ENCODE measurements at places on chromosomes 2 and 18.

GRCh38 chr2:54528311-54528955, 72.3 kb downstream of the SPTBN1 start:
- DNase-seq: no peak

DNA sequence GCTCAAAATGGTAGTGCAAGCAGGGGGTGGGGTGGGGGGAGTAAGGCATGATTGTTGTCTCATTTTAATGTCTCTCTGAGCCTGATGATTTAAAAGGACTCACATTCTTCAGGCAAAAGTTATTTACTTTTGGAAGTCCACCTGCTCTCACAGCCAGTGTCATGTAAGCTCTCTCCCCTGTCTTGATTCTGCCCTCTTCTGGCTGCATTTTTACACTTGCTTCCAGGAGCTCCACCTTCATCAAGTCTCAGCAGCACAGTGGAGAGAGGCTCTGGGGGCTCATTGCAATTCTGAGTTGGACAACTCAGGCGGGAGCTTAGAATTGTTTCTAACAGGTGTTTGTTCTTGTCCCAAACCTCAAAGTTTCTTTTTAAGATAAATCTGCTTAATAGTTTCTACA, 39.2 kb downstream of the GNAL start:
- peak; percentile 28 for DNase-seq

DNA sequence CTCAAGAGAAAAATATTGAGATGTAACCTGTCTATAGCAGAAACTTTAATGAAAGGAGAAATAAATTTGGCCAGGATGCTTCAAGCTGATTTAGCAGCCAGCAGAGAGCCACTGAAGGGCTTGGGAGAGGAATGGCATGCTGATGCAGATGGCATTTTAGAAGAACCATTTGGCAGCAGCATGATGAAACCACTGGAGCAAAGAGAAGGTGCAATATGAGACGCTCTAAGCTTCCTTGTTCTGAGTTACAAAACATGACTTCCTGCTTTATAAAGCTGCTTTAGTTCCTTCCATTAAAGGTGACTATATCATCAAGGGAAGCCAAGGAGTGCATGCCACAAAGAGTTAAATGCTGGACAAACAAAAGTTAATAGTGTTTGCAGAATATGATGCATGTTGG, 189.7 kb downstream of the PID1 start:
- DNase-seq: no peak

GRCh38 chr2:239937866-239938640, 87.1 kb downstream of the NDUFA10 start:
- no peak for DNase-seq

DNA sequence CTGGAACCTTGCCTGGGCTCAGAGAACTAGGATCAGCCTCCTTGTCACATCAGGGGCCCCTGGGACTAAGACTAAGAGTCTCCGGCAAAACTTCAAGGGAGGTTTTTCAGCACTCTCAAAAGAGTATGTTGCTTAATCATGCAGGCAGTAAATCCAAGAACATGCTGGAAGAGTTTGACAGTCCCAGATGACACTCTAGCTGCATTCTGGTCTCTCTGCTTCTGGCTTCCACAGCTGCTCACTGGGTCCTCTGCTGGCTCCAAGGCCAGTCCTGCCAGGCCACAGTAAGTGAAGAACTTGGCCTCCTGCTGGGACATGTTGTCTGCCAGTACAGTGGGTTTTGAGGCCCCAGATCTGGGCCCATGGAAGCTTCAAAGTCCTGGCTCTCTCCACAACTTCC, 45.2 kb upstream of the IL1RL1 start:
- no peak for DNase-seq

- no peak for DNase-seq
Observed at GRCh38 chr2:60275958-60276357, 277.5 kb downstream of the BCL11A start.

DNA sequence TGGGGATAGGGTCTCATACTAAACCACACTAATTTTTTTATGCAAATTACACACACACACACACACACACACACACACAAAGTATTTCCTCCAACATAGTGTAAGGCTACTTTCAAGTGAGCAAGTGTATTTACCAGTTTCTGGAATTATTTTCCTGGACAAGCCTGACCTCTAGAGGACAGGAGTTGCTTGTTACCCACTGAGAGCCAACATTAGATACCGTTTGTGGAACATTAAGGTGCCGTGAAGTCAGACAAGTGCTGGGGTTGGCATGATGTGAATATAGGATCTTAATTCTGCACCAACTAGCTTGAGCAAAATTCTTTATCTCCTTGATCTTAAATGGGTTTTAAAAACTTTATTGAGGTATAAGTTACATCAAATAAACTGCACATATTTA, 39.3 kb upstream of the SERPINB2 start:
- peak; percentile 70 for DNase-seq

GRCh38 chr2:241218131-241219029, 29.9 kb downstream of the ANO7 start:
- DNase-seq: peak; percentile 82

GRCh38 chr2:216430811-216431530, 18.7 kb downstream of the SMARCAL1 start:
- DNase-seq: no peak

DNA sequence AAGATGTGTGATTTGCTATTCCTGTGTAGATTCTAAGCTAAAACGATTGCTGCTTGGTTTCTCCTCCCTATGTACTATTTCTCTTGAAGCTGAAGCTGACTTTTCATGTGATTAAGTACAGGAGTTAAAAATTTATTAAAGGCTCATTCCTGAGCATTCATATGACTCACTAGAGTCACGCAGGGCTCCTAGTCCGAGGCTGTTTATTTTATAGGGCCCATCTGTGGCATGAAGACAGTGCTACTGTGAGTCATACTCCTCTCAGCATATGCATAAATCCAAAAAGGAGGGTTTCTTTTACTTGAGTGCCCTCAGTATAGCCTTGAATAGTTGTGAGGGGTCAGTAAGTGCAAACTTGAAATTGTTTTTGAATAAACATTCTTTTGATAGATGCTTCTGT, 378.8 kb downstream of the PTPRM start:
- DNase-seq: peak; percentile 30

DNA sequence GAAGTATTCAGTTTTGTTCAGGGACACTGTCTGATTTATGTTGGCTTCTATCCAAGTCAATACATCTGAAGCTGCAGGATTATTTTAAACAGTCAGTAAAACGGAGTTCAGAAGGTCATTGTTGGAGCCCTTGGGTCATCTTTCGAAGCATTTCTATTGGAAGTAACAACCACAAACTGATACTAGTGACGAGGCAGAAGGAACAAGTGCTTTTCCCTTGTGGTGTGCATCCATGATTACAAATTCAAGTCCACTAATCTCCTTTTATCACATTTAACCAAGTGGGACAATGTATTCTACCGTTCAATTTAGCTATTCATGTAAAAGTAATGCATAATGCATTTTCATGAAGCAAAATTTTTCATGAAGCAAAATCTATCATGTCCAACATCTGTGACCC, 76.9 kb downstream of the CD226 start:
- no peak for DNase-seq

GRCh38 chr2:232389327-232389726, 10.8 kb downstream of the ALPP start:
- no peak for DNase-seq

DNA sequence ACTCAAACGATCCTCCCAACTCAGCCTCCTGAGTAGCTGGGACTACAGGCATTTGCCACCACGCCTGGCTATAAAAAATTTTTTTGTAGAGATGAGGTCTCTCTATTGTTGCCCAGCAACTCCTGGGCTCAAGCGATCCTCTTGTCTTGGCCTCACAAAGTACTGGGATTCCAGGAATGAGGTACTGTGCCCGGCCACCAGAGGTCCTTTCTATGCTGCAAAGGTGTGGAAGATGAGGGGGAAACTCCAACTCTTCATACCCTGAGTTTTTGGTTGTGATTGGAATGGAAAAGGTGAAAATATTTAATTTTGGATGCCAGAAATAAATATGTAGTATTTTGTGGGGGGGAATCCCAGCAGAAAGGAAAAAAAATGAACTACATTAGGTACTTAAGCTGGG, 36.0 kb downstream of the MRPL33 start:
- DNase-seq: peak; percentile 18

- no peak for DNase-seq
Observed at GRCh38 chr2:197713271-197713670, 8.1 kb downstream of the MARS2 start.

DNA sequence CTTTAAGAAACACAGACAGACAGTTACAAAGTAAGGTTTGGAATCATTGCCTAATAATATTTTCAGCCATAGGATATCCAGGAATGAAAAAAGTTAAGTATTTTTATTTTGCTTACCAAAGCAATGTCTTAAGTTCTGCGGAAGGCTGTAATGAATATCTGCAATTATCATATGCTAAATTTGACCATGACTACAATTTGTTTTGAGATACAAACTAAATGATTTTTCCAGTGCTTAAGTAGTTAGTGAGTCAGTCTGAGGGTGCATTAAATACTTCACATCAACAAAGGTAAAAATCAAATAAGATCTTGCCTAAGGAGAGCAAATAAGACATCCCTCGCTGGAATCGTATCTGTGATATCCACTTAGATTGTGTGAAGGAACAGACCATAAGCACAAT, 250.0 kb downstream of the CD226 start:
- DNase-seq: no peak

DNA sequence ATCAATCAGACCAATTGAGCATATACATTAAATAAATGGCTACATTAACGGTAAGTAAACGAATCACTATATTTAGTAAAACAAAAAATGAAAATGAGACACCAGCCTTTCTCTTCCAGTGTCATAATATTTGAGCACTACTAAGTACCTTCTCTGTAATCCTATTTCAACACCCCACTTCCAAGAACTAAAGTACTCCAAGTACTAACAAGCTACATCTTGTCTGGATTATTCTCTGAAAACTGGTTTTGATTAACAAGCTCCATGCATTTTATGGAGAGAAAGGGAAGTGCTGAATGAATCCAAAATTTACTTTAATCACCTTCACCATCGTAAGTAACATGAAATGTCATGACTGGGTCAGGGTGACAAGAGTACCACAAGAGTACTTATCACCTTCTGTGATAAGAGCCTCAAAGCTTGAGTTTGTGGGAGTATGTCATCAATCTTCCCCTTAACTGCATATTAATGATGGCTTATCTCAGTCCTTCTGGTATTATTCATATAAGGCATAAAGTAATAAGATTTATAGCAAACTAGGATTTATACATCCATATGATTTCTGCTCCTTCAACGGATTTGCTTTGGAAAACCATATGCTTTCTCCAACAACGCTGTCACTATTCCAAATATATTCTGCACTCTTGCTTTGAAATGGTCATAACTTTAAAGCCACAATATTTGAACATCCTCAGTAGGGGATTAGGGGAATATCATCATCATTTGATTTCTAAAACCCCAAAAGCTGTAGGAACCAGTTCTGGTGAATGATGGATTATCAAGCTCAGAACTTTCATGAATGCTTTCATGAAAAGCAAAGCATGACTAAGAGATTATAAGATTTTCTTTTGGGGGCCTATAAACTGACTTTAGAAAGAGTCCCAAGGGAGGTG, 127.0 kb downstream of the ANTXR1 start:
- no peak for DNase-seq

DNA sequence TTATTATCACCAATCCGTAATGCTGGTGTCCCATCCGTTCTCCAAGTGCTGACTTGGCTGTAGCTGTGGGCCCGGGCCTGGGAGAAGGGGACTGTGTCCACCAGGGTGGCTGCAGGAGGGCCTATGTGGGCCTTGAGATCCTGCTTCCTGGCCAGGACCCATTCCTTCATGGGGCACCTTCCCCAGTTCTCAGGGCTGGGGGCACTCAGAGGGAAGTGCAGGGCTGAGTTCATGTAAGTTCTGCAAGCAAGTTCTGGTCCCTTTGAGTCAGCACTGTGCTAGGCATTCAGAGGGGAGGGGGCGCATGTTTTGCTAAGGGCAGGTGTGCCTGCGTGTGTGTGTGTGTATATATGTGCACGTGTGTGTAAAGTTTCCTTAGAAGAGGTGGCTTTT, 94.0 kb downstream of the GLI2 start:
- no peak for DNase-seq

GRCh38 chr2:217685255-217685605, 317.6 kb downstream of the TNS1 start:
- no peak for DNase-seq

DNA sequence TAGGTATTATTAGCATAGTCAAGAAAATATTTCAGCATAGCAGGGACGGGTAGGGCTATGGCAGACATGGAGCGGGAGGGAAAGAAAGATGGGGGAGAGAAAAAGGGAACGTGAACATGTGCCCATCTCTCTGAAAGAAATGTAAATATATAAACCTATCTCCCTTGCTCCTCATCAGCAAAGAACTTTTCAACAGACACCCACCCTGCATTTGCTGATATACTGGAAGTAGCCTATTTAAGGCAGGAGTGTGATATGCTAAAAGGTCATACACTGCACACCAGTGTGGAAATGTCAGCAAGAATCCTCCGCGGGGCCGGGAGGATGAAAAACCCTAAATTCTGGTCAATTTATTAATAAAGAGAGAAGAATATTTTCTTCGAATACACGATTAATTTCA, 1.7 kb downstream of the MBOAT2 start:
- no peak for DNase-seq

DNA sequence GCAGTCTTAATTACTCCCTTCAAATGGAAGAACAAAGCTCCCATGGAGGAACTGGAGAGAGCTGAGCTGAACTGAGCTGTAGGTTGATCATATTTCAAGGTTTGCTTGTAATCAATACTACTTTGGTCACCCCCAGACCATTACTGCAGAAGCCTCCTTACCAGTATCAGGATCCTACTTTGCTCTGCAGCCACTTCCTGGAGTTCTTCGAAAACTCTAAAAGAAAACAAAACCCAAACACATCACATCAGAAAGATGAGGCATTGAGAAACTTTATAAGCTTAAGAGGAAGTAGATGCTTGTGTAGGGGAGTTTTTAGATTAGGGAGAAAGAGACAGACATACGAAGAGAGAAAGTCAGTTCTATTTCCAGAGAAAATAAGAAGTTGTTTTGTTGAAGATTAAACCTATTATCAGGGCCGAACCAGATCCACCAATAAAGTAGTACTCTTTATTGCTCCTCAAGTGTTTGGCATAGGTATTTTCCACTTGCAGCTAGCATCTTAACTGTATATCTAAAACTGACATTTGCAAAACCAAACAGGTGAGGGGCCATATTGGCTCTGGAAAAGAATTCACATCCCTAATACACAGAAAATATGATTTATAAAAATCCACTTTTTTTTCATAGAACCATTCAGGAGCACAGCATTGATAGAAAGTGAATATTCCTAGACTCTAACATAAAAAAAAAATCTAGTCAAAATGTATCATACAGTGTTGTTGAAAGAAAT, 166.9 kb upstream of the KLF7 start:
- no peak for DNase-seq

- peak; percentile 49 for DNase-seq
Observed at GRCh38 chr2:65128297-65129190, 1.4 kb downstream of the RAB1A start.

- no peak for DNase-seq
Observed at GRCh38 chr2:79758749-79759282, 246.0 kb downstream of the CTNNA2 start.

GRCh38 chr2:204591225-204591624, 46.0 kb downstream of the PARD3B start:
- DNase-seq: no peak

- DNase-seq: no peak
Observed at GRCh38 chr2:220586980-220587530, 959.6 kb downstream of the SLC4A3 start.
